ENCODE measurements at places on chromosomes 13 and 19. TPM values are rescaled to one million over a fixed set of nuclear protein-coding genes. Genes with fewer than 3 reads are reported as not detected.

- H3K27ac ChIP-seq: no peak overlapping the region
- peaks cover 5% of the 10 kb centered on the region for H3K4me1 ChIP-seq
- no peaks in the 10 kb centered on the region for H3K27me3 ChIP-seq
- H3K36me3 ChIP-seq: peaks cover 19% of the 10 kb centered on the region
These were observed 7.4 kb downstream of the RAP2A start for GRCh38 chr13:97441368-97441767.

DNA sequence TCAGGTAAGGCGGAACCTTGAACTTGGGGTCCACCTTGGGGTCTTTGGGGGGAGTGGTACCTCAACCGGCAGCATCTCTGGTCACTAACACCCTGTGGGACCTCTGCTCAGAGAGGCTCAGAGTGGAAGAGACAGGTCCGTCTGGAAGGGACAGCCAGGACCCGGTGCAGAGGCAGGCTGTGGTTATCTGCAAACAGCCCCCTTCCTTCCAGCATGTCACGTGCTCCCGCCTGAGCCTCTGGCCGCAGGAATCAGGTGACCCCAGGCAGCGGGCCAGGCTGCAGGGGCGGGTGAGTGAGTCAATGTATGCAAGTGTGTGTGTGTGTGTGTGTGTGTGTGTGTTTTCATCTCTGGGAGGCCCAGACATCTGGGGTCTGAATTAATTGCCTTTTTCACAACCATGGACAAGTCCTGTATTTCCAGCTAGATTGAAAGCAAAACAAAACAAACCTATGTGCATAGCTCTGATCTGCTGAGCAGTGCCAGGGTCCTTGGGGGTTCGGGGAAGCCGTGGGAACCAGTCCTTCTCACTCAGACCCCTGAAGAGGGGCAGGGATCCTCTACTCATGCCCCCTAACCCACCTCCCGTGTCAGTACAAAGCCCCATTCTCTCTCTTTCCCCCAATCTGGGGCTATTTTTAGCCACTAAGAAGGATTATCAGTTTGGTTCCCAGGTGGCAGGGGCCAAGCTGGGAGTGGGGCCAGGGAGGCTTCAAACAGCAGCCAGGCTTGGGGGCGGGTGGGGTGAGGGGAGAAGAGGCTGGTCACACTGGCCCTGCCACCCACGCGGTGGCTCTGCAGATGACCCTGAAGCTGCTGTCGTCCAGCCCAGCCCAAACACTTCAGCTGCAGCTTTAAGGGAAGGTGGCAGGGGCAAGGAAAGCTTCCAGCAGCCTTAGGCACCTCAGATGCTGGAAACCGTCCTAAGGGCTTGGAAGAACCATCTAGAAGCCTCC is 31.4 kb downstream of the CERS4 start:
- H3K4me3 ChIP-seq: peak overlapping the region; percentile 34
- peak overlapping the region; percentile 73 for H3K27ac ChIP-seq
- no peaks in the 10 kb centered on the region for H3K27me3 ChIP-seq
- H3K36me3 ChIP-seq: peaks cover 44% of the 10 kb centered on the region

DNA sequence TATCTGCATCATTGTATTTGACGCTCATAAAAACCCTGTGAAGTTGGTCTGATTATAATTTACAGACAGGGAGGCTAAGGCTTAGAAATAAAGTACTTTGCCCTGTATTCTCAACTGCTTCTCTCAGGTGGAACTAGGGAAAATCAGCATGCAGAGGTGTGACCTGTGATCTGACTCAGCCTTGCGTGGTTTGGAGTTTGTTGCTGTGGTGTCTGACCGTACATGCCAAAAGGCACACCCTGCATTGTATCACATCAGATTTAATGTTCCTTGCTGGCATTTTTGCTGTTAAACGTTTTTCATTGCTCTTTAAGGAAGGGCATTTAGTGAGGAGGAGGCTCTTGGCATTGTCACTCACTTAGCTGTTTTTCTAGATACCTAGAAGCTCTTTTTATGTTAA is 58.8 kb upstream of the C1QTNF9B start:
- peaks cover 9% of the 10 kb centered on the region for H3K27me3 ChIP-seq
- H3K36me3 ChIP-seq: no peaks in the 10 kb centered on the region
- H3K4me1 ChIP-seq: peaks cover 12% of the 10 kb centered on the region
- DNase-seq: no peak

ACP5 gene
- 9.9 TPM for total RNA-seq

GRCh38 chr13:101487438-101487830 is 35.0 kb downstream of the ITGBL1 start:
- H3K27me3 ChIP-seq: peaks cover 3% of the 10 kb centered on the region
- no peak overlapping the region for H3K27ac ChIP-seq
- no peak for DNase-seq
- no peaks in the 10 kb centered on the region for H3K4me1 ChIP-seq

RCBTB2 gene
- 31.0 TPM for total RNA-seq

SAE1 gene
- total RNA-seq: 165 TPM

NLRP4 gene
- total RNA-seq: not detected

GRCh38 chr13:30906411-30907051 is 460 bp downstream of the MEDAG start:
- H3K4me3 ChIP-seq: no peak overlapping the region
- DNase-seq: no peak
- H3K27me3 ChIP-seq: peaks cover 68% of the 10 kb centered on the region
- peaks cover 15% of the 10 kb centered on the region for H3K4me1 ChIP-seq

DNA sequence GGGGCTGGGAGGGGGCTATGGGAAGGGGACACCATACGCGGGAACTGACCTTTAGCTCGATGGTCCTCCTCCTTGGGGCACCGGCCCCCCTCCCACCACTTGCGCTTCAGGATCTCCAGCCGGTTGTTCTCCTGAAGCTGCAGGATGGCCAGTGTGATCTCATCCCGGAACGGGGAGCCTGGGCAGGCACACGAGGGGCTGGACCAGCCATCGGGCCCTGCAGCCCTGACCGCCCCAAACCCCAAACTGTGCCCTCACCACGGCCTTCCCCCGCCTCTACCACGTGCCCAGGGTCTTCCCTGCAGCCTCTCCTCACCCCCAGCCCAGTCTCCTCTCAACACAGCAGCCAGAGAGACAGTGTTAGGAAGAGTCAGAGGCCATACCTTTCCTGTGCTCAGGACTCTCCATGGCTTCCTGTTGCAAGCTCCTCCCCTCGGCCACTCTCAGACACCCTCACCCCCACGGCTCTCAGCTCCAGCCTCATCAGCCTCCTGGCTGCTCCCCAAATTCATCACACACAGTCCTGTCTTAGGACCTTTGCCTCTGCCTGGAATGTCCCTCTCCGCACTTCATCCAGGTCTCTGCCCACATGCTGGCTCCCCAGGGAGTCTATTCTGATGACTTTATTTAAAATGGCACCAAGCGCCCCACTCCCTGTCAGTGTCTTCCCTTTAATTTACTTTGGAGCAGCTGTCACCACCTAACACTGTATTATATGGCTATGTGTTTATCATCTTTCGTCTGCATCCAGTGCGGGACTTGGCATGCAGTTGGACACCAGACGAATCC is 9.7 kb upstream of the ATP1A3 start:
- no peaks in the 10 kb centered on the region for H3K36me3 ChIP-seq
- H3K27me3 ChIP-seq: peaks cover 39% of the 10 kb centered on the region
- H3K27ac ChIP-seq: no peak overlapping the region
- H3K4me3 ChIP-seq: no peak overlapping the region

DNA sequence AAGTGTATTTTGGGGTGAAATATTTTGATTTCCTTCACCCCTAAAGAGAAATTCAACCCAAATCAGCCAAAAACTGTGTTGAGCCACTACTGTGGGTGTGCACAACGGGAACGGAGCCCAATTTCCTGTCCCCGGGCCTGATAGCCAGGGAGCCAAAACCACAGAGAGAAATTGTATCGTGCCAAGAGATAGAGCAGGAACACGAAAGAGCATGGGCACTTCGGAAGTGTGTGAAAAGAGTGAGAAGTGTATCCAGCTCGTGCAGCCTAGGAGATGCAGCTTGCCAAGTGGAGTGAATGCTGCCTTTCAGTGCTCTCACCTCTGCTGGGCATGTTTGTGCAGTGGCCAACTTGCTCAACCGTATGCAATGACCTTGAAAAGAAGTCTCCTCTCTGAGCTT is 19.4 kb upstream of the PLEKHF1 start:
- peak; percentile 30 for DNase-seq
- no peak overlapping the region for H3K27ac ChIP-seq
- H3K36me3 ChIP-seq: no peaks in the 10 kb centered on the region
- peaks cover 6% of the 10 kb centered on the region for H3K27me3 ChIP-seq
- H3K4me1 ChIP-seq: peaks cover 25% of the 10 kb centered on the region

- no peak for DNase-seq
- no peaks in the 10 kb centered on the region for H3K4me1 ChIP-seq
- H3K27ac ChIP-seq: no peak overlapping the region
- H3K27me3 ChIP-seq: peaks cover 5% of the 10 kb centered on the region
- H3K4me3 ChIP-seq: no peak overlapping the region
These were observed 100.0 kb downstream of the TSHZ3 start for GRCh38 chr19:31249217-31249616.

NKPD1 gene
- 0.24 TPM for total RNA-seq

CATSPERD gene
- not detected for total RNA-seq

CALR3 gene
- total RNA-seq: not detected

GRCh38 chr13:96091164-96092117 is 1.5 kb downstream of the HS6ST3 start:
- DNase-seq: no peak
- H3K36me3 ChIP-seq: no peaks in the 10 kb centered on the region
- H3K27ac ChIP-seq: no peak overlapping the region

DNA sequence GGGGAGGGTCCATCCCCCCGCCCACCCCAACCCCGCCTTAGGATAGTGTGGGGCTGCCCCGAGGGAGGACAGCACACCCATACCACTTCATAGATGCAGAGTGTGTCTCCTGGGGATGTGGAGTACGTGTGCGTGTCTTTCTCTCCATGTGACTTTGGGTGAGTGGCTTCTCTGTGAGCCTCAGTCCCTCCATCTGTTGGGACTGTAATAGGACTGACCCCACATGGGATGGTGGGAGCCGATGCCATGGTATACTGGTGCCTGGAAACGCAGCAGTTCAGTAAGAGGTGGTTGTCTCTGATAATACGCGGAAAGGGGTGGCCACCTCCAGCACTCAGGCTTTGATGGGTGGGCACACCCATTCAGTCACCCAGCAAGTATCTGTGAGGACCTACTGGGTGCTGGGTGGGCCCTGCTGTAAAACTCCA is 816 bp upstream of the PRKD2 start:
- no peaks in the 10 kb centered on the region for H3K27me3 ChIP-seq
- peak; percentile 63 for DNase-seq
- H3K36me3 ChIP-seq: peaks cover 65% of the 10 kb centered on the region
- peak overlapping the region; percentile 98 for H3K27ac ChIP-seq
- H3K4me1 ChIP-seq: peaks cover 55% of the 10 kb centered on the region

DNA sequence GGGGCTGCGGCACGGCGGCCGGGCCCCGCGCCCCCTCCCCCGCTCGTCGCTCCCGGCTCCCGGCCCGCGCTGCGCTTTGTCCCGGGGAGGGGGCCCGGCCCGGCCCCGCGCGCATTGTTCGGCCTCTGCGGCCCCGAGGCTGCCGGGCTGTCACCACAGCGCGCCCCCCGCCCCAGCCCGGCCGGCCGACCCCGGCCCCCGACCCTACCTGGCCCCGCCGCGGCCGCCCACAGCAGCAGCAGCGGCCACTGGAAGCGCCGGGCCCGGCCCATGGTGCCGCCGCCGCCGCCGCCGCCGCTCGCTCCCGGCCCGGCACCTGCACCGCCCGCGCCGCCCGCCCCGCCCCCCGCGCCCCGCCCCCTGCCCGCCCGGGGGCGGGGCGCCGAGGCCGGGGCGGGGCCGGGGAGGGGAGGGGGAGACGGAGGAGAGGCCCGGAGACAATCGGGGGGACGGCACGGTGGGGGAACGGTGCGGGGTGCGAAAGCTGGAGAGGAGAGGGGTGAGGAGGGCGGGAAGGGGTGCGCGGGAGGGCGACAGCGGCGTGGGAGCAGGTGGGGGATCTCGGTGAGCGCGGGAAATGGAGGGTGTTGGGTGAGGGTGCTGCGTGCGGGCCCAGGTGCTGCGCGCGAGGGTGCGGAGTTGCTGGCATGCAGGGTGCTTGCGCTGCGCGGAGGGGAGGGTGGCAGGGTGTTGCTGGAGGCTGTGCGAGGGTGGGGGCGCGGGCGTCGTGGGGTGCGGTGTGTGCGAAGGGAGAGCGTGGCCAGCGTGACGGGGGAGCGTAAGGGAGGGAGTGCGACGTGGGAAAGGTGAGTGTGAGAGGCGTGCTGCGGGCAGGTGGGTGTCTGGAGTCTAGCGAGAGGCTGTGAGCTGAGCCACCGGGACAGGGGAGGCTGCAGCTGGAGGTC is at the start of gene CADM4:
CADM4 (minus strand) TSS at position 332 of the 905 bp plus-strand sequence; CDS start at position 272, 60 bp downstream.
- H3K4me3 ChIP-seq: peak within 1 kb of the TSS; percentile 70
- H3K27me3 ChIP-seq: peaks cover 55% of the 10 kb centered on the region
- DNase-seq: peak; percentile 48
- H3K36me3 ChIP-seq: no peaks in the 10 kb centered on the region
- H3K27ac ChIP-seq: peak within 1 kb of the TSS; percentile 11

NAA16 gene
- 38.7 TPM for total RNA-seq

KIR2DL4 gene
- not detected for total RNA-seq

GRCh38 chr19:45079911-45080370 is 881 bp downstream of the GEMIN7 start:
- peak; percentile 44 for DNase-seq
- H3K27me3 ChIP-seq: no peaks in the 10 kb centered on the region
- H3K36me3 ChIP-seq: peaks cover 23% of the 10 kb centered on the region
- H3K4me1 ChIP-seq: peaks cover 49% of the 10 kb centered on the region
- H3K27ac ChIP-seq: peak overlapping the region; percentile 86
- H3K4me3 ChIP-seq: peak overlapping the region; percentile 98

GRCh38 chr19:917323-918151 is at the start of gene KISS1R:
KISS1R (plus strand) TSS chr19:917333; CDS start chr19:917503, 170 bp downstream.
- H3K4me3 ChIP-seq: no peak within 1 kb of the TSS
- peak; percentile 59 for DNase-seq
- H3K4me1 ChIP-seq: peaks cover 20% of the 10 kb centered on the region

DNA sequence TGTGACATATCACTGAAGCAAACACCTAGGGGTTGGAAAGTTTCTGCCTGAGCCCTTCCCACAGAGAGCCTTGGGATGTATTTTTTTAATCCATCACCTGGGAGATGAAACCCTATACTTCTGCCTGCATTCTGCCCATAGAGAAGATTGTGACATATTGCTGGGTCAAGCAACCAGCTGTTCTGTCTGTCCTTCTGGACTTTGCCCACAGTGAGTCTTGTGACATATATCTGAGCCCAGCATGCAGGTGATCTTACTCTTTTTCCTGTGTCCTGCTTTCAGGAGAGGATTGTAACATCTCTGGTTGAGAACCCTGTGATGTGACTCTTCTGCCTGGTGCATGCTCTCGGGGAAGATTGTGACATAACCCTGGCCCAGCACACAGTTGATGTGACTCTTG is 24.9 kb upstream of the ZNF681 start:
- H3K27me3 ChIP-seq: no peaks in the 10 kb centered on the region
- H3K27ac ChIP-seq: no peak overlapping the region
- H3K4me1 ChIP-seq: peaks cover 8% of the 10 kb centered on the region
- peaks cover 67% of the 10 kb centered on the region for H3K36me3 ChIP-seq
- no peak for DNase-seq

DNA sequence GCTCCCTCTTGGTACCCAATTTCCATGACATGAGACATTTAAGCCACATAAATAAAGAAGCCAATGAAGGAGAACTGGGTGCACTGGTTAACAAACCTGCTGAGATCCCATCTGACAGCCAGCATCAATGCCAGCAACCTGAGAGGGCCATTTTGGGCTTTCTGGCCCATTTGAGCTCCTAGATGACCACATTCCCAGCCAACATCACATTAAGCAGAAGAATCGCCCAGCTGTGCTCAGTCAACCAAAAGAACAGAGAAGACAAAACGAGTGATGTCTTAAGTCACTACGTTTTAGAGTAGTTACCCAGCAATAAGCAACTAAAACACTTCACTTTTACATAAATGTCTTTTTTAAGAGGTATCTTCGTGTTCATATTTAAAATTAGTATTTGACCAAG is 21.9 kb downstream of the LCP1 start:
- peaks cover 59% of the 10 kb centered on the region for H3K4me1 ChIP-seq
- DNase-seq: no peak
- peak overlapping the region; percentile 71 for H3K4me3 ChIP-seq
- no peaks in the 10 kb centered on the region for H3K27me3 ChIP-seq
- H3K36me3 ChIP-seq: peaks cover 74% of the 10 kb centered on the region

CEACAM4 gene
- not detected for total RNA-seq

ZNF136 gene
- 13.9 TPM for total RNA-seq

ZNF793 gene
- 4.7 TPM for total RNA-seq

All from activated CD8-positive, alpha-beta T cell treated with anti-CD3 and anti-CD28 coated beads, Interleukin-2, amount 10 ng/mL, durations not matched to agents 7 days and 5 days (primary cell).